ENCODE measurements at places on chromosomes 2 and 18.

DNA sequence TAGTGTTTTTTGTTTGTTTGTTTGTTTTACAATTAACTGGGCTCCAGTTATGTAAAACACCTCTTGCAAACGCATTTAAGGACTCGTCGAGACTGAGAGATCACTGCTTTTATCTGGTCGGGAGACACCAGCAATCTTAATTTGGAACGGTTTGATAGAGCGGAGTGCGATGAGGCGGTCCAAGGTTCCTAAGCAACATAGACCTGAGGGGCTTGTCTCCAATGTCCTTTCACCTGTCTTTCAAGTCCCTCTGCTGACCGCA lies 729 bp upstream of the SELENOI start:
- no peak for DNase-seq

DNA sequence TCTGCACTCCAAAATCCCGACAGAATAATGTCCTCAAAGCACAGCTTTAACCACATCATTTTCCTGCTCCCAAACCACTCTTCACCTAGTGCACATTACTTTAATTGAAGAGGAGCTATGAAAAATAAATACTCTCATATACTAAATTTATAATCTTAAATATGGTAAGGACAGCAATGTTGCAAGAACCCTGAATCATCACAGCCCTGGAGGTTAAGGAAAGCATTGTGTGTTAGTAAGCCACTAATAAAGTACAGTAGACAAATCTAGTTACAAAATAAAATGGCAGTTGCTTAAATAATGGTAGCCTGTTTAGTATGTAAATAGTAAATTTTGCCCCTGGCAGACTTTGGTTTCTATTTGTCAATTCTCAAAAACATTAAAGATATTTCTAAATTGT lies 27.0 kb upstream of the CCDC178 start:
- DNase-seq, result no peak

GRCh38 chr18:26230497-26230896 lies 4.3 kb downstream of the TAF4B start:
- no peak for DNase-seq

- no peak for DNase-seq
These were observed 812 bp downstream of the SOWAHC start for GRCh38 chr2:109614715-109615636.

GRCh38 chr2:85438201-85439024 lies 19.9 kb downstream of the SH2D6 start:
- DNase-seq, result no peak
